ENCODE measurements at places on chromosomes 2 and 18.

GRCh38 chr2:46273225-46273863 is 23.9 kb upstream of the EPAS1 start:
- DNase-seq, result no peak

DNA sequence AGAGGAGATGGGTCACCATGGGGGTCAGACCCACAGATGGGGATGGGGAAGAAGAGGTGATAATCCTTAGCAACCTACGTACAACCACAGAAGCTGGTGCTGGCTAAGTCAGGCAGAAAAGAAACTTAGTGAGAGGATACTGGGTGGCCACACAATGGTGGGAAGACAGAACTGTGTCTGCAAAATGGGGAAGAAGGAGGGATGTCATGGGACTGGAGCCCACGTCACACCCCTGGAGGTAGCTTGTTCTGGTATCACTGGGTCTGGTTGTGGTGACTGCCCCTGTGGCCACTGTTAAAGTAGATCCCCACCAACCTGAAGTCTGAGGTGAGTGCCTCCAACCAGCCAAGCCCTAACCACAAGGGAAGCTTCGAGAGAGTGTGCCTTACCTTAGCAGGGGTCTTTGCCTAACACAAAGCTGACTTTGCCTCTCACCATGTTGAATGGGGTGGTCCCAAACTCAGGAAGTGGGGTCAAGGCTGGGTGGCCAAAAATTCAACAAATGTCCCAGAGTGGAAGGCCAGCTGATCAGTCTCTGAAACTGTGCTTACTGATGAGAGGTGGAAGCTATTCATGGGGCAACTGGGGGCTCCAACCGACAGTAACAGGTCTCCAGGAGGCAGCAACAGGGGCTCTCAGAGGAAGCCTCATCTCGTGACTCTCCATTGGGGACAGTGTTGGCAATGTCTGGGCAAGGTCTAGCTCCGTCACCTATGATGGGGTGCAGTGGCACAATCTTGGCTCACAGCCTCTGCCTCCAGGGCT is 64.8 kb upstream of the SLC1A4 start:
- no peak for DNase-seq

DNA sequence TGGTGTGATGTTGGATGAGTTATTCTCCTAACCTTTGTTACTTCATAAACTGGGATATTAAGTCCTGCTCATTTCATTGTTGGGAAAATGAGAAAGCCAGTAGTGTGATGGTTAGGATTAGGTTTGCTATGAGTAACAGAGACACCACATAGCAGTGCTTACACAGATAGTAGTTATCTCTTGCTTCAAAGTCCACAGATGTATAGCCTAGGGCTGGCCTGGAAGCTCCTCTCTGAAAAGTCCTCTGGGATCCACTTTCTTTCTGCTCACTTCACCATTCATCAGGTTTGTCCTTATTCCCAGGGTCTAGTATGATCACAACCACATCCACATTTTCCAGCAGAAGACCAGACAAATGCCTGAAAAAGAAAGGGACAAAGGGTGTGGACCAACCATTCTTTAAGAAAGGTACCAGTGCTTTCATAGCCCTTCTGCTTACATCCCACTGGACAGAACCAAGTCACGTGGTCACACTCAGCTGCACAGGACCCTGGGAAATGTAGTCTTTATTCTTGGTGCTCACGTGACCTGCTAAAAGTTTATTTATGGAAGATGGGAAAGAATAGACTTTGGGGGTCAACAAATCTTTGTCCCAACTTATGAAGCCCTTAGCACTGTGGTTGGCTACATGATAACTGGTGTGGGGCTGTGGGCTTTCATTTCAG is 108.9 kb downstream of the INSIG2 start:
- DNase-seq, result no peak

GRCh38 chr2:63122921-63123320 is 72.3 kb downstream of the OTX1 start:
- DNase-seq, result no peak

- DNase-seq, result no peak
These were observed 397.2 kb upstream of the FANCL start for GRCh38 chr2:58638256-58638805.

DNA sequence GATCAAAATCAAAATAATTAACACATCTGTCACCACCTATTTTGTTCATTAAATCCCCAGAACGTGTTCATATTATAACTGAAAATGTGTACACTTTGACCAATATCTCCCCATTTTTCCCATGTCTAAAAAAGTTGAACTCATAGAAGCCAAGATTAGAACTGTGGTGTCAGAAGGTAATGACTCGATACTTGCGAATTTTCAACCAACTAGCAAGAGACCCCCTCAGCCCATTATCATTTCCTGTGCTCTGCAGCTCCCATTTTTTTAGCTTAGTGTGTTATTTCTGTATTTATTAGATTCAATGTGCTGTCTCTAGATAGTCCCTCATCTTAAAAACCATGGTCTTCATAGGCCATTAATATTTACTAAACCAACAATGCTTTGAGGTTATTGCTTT is 248.7 kb upstream of the PIK3C3 start:
- no peak for DNase-seq

DNA sequence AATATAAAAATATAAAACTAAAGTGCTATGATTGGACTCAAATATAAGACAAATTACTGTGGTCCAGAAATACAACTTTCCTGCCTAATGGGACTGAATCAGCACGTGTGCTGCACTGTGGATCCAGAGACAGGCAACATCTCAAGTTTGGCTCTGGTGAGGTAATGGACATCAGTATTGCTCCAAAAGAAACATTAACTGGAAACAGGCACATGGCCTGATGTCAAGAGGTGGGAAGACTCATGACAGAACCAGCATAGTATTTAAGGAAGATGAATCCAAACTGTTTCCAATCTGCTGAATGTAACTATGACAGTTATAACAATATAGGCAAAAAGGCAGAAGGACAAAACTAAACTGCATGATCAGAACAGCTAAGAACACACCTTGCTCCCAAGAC is 354.6 kb downstream of the FSIP2 start:
- DNase-seq, result no peak

DNA sequence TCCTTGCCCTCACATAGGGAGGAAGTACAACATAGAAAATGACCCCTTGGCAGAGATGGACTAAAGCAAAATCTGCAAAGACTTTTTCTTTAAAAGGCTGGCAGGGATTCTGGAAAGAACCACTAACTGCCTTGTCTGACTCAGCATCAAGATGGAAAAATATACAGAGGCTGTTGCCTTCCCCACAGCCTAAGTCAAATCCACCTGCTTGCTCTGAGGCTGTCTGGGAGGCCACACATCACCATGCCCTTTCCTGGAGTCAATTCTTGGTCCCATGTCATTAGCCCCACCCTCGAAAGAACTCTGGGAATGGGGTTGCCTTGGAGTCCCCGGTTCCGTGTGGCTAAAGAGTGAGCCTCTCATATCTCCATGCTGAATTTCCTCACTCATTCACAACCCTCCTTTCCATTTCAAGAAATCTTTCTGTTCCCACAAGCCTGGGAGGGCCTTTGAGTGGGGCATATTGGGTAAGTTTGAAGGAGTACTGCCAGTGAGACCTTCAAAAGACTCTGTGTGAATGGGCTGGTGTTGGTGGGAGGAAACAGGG is 39.4 kb downstream of the BMP10 start:
- DNase-seq, result no peak

DNA sequence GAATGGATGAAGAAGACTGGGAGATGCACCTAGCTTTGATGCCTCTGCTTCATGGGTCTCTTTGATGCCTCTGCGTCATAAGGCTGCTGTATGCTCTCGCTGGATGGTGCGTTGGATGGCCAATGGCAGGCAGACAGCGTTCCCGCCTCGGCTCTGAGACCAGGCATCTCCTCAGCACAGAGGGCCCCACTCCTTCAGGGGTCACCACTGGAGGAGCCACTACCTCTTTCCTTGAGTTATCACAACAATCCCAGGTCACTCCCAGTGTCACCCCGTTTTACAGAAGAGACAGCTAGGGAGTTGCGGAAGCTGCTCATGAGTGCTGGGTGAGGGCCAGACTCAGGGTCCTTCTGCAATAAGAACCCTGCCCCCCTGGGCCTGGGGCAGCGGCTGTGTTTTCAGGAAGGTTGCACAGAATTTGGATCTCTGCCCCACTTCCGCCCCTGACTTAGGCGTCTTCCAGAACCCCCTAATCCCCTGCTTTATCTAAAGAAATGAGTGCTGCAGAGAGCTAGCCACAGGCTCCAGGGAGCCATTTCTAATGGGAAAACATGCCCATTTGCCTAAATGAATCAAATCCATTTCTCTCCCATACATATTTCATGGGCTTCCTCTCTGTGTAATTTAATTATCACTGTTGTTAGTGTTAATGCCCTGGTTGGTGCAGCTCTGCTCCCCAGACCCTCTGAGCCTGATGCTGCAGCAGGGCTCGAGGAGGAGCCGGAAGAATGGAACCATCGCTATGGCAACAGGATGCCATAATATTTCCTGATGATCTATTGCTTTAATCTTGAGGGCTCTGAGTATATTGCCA is 131.8 kb upstream of the HS6ST1 start:
- no peak for DNase-seq

- DNase-seq, result no peak
These were observed 107.3 kb upstream of the TLK1 start for GRCh38 chr2:171267855-171268629.

- no peak for DNase-seq
These were observed 105.0 kb upstream of the SMAD7 start for GRCh38 chr18:49055754-49056172.

GRCh38 chr2:130823171-130823885 is 13.4 kb upstream of the ARHGEF4 start:
- DNase-seq, result no peak
